KG1 (cell line): ENCODE measurements at places on chromosomes 1 and 21.

DNA sequence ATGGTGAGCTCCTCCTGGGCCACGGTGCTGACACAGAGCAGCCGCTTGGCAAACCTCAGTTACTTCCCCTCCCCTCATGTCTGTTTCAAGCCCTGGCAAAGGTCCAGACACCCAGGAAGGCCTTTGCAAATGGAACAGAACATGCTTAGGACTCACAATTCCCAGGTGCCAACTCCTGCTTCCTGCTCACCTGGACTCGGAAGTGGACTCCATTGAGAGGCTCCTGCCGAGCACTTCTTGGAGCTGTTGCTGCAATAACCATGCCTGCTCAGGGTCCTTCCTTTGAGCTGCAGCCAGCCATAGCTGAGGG is 10.7 kb downstream of the DCST2 start:
- DNase-seq = no peak

DNA sequence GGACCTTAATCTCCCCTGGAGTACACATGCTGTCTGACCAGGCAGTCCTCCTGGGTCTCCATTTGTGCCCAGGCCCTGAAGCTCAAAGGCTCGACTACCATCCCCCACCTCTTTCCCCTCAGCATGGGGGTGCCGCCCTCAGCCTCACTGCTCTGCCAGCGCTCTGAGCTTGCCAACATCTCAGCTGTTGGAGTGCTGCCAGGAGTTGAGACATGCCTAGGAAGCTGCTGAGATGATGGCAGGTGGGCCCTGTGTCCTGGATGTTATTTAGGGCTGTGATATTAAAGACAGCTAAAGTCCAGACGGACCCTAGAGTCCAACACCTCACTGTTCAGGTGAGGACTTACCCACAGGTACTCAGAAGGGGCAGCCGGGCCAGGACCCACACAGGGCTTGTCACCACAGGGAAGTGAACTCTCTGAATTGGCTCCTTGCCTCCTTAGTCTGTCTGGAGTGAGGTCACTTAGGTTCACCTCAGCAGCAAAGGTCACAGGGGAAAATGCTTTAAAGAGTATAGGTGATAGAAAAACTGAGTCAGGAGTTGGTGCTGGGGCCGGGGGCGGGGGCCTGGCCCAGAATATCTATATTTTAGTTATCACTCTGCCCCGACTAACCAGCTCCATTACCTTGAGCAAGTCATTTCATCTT is 19.7 kb upstream of the KCNC4 start:
- no peak for DNase-seq

- DNase-seq = no peak
These were observed 105.9 kb downstream of the SIPA1L2 start for GRCh38 chr1:232524056-232524455.

- no peak for DNase-seq
These were observed 37.3 kb upstream of the HMGN1 start for GRCh38 chr21:39386194-39386593.

- DNase-seq = no peak
These were observed 150.8 kb downstream of the MAST2 start for GRCh38 chr1:45953934-45954847.

DNA sequence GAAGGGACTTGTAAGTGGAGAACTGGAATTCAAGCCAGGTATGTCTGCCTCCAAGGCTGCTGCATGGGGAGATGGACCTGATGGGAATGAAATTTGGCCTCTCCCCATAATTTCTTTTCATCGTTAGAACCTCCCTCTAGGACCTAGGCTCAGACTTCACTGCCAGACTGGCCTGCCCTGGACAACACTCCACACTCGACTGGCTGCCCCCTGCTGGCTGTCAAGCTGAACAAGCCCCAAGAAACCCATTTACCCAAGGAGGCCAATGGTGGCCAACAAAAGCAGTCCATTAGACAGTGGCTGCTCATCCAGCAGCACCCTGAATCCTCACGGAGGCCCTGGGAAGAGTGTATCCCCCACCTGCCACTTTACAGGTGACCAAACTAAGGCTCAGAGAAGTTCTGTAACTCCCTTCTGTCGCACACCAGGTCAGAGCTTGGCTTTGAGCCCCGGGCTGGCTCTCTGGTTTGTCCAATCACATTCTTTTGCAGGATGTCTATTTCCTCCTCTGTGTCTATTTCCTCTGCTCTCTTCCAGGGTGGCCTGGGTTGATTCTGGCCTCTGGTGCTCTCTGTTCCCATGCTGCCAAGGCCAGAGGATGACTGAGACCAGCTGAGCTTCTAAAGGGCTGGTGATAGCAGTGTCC is 3.8 kb downstream of the RNF186 start:
- DNase-seq = no peak

- DNase-seq = no peak
These were observed 33.8 kb downstream of the PATJ start for GRCh38 chr1:61776091-61776490.

- DNase-seq = no peak
These were observed 208.2 kb upstream of the TMEM51 start for GRCh38 chr1:14945132-14946010.

DNA sequence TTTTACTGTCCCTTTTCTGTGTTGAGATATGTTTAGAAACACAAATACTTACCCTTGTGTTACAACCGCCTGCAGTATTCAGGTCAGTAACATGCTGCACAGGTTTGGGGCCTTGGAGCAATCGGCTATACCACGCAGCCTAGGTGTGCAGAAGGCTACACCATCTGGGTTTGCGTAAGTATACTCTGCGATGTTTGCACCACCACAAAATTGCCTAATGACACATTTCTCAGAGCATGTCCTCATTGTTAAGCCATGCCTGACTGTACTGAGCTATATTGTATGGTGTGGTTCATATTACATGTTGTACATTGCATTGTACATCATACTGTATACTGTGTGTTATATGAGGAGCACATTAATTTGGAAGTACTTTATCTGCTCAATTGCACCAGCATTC is 247.4 kb downstream of the RHOU start:
- no peak for DNase-seq

- no peak for DNase-seq
These were observed 27.0 kb upstream of the ZFP69B start for GRCh38 chr1:40423264-40423642.

DNA sequence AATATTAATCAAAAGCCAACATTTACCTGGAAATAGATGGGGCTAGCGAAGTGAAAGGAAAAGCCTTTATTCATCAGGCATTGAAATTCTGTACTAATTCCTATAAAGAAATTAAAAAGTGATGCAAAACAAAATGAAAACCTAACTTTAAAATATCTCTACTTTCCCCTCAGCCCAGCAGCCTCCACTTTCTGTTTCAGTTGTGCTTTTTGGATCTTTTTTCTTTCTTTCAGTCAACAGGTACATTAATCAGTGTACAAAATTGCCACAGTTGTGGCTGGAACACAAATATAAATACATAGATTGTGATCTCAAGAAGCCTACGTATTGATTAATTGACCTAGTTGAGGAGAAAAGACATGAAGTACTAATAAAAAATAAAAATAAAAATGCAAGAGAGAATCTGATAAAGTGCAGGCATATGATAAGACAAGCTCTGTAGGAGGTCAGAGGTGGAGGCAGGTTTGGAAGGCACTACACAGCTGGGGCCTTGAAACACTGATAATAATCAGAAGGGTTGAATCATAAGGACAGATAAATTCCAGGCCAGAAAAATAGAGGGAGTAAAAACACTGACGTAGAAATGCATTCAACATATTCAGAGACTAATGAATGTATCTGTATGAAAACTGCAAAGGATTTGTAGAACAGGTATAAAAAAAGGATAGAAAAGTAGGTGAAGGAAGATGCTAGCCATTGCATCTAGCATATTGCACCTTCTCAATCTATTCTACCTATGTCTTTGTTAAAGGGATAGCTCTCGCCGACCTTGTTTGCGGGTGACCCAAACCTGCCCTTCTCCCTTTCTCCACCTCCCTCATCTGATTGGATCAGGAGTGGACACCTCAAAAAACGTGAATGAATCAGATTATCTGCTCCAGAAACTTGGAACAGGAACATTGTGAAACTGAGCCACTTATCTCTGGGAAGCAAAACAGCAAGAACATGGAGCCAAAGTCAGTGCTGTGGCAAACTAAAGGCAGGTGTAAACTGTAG is 607.8 kb upstream of the ADGRL2 start:
- DNase-seq = no peak

DNA sequence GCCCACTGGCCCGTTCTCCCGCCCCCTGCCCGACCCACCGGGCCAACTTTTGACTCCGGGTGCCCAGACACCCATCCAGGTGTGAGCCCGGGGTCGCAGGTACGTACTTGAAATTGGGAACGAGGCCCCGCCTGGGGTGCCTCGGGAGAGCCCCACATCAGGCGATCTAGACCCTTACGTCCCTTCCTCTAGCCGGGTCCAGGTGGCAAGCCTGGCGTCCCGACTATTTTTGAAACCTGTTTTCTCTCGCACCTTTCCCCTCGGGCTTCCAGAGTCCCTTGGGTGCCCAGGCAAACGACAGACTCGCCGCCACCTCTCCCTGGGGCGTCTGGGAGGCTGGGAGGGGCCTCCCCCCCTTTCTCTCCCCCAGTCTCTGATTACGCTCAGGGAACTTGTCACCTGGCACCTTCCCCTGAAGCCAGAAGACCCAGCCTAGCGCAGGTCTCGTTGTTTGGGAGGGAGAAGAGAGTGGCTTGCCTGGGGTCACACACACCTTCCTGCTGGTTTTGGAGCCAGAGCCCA is 898 bp downstream of the LDLRAP1 start:
- no peak for DNase-seq

DNA sequence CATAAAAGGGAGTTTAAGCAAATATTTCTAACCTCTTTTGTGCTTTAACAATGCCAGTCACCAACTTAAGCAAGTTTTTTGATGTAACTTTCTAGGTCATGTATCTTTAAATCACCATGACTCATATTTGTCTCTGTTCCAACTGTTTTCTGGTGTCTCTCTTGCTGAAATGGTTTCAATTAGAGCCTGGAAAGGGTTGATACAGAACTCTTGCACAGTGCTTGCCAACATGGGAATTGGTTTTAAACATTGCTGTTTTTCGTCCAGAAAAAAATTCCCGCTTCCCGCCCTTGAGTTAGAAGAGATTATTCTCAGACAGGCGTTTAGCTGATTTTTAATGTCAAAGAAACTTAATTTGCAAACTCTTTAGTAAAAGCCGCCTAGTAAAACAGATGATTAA is 46.4 kb upstream of the SLC22A15 start:
- DNase-seq = no peak

- DNase-seq = no peak
These were observed 660 bp downstream of the GCLM start for GRCh38 chr1:93908394-93909145.

DNA sequence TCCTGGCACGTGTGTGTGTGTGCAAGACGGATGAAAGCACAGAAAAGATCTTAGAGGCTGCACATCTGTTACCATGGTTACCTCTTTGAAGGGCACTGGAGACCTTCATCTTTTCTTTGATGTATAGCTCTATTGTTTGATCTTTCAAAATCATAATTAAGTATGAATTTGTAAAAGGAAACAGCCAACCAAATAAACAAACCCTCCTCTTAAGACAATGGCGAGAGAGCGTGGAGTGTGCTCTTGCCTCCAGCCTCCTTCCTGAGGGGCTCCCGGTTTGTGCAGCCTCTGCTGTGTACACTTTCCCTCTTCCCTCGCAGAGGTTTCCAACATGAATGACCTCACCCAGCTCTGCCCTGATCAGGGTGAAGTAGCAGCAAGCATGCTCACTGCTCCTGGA is 27.9 kb downstream of the CACNA1S start:
- DNase-seq = no peak

DNA sequence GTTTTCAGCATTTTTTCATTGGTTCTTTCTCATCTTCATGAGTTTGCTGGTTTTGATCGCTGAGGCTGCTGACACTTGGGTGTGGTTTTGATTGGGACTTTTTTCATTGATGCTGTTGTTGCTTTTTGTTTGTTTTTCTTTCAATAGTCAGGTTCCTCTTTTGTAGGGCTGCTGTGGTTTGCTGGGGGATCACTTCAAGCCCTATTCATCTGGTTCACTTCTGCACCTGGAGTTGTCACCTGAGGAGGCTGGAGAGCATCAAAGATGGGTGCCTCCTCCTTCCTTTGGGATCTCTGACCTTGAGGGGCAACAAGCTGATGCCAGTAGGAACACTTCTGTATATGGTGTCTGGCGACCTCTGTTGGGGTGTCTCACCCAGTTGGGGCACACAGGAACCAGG is 1279.9 kb upstream of the TMPRSS15 start:
- DNase-seq = no peak

DNA sequence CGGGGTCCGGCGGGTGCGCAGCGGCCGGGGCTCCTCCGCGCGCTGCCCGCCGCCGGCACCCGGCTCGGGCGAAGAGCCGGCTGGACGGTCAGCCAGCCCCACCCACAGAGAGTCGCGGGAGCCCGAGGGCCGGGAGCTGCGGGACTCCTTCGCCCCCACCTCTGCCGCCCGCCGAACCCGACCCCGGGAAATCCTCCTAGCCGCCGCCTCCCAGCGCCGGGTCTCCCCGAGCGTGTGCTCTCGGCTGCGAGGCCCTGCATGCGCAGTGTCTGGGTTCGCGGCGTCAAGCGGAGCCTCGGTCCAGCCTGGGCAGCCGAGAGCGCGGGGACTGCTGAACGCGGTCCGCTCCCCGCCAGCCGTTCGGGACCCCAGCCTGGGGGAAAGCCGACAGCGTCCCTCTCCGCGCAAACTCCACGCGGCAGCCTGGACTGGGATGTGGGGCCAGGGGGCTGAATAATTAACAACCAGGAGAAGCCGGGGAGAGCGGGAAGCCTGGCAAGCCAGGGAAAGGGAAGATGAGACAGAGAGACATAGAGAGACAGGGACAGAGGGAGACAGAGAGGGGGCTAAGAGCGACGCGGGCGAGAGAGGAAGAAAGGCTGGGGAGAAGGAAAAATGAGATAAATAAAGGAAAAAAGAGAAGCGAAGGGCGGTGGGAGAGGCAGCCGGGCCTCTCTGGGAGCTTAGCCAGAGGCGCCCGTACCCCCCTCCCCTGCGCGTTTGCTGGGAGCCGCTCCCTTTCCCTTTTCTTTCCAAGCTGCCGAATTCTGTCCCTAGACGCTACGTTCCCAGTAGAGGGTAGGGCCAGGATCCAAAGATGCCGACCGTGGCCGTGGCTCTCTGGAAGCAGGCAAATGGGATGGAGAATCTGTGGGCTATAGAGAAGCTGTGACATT is 64.2 kb downstream of the MEF2D start:
- DNase-seq = no peak

DNA sequence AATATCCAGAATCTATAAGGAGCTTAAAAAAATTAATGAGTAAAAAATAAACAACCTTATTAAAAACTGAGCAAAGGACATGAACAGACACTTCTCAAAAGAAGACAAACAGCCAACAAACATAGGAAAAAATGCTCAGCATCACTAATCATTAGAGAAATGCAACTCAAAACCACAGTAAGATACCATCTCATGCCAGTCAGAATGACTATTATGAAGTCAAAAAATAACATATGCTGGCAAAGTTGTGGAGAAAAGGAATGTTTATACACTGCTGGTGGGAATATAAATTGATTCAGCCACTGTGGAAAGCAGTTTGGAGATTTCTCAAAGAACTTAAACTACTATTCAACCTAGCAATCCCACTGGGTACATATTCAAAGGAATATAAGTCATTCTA is 25.3 kb downstream of the PIGK start:
- no peak for DNase-seq

DNA sequence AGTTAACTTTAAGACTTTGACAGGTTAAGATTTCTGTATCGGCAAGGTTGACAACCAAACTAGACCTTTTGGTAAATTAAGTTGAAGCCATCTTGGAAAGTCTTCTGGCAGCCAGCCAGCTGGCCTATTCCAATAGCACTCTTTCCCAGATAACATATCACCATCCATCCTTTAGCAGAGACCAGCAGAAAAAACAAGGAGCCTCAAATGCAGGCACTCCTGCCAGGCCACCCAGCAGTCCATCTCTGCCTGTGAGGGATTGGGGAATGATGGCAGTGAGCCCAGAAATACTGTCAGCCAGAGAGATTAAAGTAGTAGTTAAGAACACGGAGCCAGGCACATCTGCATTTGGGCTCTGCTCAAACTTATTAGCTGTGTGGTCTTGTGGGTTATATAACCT is 19.4 kb downstream of the ZBTB40 start:
- DNase-seq = no peak
